ENCODE measurements at places on chromosomes 4 and X.

DNA sequence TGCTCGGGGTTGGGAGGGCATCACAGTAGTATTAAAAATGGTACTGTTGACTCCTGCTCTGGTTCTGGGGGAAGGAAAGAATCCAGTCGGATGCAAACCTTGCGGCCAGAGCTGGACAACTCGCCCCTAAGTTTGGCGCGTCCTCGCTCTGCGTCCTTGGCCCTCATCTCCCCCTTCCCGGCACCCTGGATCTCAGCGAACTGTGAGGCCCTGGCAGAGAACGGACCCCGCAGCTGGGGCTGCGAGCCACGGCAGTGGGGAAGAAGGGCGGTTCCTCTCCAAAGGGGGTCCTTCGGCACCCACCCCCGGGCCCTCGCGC, 14.0 kb downstream of the ARHGEF6 start:
- no peak for DNase-seq

DNA sequence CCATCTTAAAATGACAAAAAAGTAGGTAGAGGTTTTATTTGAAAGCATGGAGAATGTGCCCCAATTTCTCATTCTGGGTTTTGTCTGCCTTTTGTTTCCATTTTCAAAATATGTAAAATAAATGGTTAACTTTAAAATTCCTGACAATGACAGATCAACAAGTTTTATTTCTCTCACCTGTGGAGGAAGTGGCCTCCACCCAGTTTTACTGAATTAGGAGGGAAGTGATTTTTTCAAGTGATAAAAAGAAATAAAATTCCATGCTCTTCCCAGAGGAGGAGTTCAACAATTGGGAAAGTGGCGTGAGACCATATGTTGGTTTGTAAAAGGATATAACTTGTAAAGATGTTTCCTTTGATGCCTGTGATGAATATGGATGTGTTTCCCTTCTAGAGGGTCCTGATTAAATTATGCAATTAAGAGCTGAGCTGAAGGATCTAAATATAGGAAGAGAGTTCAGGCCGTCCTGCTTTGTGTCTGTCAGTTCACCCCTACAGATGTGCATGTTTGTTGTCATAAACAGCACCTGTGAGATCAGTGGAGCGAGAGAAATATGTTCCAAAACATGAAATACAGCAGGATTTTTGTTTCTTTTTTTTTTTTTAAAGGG, 19.5 kb downstream of the SMAD1 start:
- DNase-seq, result no peak

DNA sequence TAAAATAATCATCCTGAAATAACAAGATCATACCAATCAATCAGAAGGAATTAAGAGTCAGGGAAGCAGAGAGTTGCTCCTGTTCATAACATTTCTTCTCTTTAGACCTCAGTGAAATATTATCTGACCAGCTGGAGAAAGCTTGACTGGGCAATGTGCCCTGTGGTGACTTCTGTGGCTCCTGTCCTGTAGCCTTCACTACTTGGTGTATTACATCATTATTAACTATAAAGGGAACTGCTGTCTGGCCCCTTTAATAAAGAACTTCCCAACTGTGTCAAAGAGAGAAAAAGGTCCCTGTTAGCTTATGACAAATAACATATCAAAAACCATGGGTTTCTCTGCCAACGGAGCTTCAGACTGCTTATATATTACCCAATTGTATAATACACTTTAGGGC, 18.0 kb downstream of the OPHN1 start:
- DNase-seq, result no peak

DNA sequence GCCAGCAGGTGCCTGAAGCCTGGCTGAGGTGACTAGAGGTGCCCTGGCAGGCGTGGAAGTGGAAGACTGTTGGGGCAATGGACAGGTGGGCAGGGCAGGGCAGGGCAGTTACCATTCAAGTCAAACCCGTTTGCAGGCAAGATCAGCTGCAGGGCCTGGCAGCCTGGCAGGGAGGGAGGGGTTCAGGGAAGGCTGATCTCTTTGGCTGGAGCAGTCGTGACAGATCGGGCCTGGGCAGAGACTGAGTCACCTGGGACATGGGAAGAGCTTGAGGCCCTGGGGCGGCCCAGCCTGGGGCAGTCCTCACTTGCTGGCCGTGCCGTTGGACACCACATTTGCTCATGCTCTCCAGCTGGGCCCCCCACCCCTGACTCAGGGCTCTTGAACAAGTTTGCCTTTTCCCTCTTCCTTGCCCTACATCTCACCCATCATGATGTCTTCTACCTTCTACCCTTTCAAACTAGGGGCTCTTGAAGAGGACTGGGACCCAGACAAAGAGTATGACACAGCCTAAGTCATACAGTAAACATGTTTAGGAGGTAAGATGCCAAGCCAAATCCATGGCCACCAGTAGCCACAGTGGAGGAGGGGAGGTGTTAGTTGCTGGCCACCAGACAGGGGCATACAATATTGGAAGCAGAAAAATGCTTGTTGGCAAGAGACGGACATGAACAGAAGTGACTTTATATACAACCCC, 2.0 kb upstream of the ZNF185 start:
- DNase-seq, result no peak

DNA sequence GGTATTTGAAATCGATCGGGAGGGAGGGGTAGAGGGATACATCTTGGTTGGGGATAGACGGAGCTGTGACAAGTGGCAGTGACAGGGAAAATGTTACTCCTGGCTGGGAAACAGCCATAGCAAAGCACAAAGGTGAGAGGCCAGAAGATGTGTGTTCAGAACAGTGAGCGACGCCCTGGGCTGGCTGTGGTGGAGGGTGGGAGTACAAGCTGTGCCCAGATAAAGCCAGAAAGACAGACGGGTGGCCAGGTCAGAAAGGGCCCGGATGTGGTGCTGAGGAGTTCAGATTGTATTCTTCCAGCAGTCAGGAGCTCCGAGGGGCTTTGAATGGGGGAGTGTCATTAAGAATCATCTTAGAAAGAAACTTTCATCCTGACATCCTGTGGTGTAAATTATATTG, 27.9 kb downstream of the CCDC149 start:
- no peak for DNase-seq

- no peak for DNase-seq
Measured at GRCh38 chrX:48086082-48086481, 14.6 kb upstream of the ZNF630 start.

- DNase-seq, result no peak
Measured at GRCh38 chr4:144574509-144574908, 71.4 kb upstream of the HHIP start.

- DNase-seq, result no peak
Measured at GRCh38 chr4:8473920-8474590, 33.5 kb downstream of the TRMT44 start.

DNA sequence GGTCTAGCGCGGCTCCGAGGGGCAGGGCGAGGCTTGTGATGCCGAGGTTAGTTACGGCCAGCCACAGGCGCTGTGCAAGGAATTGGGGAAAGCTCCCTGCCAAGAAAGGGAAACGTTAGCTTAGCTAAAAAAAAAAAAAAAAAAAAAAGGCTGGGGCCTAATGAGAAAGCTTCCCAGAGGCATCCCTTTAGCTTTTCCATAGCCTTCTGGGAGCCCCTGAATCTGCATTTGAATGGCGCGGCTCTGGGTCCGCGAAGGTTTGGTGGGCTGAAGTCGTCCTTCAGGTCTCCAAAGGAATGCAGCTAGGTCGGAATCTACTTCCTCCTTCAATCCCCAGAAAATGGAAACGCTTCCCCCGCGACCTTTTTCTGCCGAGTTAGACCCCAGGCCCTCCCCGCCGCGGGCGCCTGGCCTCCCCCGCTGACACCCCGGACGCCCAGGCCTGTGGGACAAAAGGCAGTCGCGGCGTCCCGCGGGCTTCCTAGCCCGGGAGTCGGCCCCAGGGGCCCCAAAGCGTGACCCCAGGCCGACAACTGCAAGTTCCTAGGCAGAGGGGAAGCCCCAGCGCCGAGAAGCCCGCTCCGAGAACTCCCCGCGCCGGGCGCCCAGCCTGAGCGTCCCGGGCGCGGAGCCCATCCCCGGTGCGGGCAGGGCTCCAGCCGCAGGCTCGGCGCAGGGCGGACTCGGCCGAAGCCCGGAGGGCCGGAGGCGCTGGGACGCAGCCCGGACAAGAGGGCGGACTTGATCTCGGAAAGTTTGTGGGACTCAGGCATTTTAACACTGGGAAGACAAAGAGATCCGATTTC, 605 bp upstream of the FAT1 start:
- DNase-seq, result peak; percentile 73

DNA sequence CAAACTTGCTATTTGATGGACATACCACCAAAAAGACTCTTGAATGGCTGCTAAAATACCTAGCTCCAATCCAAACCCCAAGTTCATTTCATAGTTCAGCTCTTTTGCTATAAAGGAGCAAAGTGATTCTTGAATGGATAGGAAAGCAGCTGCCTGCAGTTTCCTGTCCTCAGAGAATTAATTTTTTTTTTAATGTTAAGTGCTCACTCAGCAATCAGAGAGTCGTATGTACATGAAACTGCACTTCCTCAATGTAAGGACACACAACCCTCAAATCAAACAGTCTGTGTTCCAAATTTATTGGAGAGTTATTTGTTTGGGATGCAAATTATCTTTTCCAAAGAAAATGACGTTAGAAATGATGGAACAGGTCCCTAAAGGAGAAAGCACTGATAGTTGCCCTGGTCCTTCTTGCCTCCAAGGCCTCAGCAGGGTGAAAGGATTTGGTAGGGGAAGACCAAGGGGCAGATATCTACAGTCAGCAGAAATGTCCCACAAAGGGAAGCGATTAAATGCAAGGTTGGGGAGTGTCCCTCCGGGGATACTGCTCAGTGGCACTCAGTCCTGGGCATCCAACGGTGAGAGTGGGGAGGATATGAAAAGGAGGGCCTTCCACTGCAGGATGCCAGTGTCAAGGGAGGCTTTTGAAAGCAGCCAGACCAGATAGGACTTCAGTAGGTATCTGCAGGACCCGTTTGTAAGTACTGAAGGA, 67.2 kb upstream of the RASGEF1B start:
- DNase-seq, result no peak
